ENCODE measurements at places on chromosomes 13 and 19.
A peak's percentile ranks its signal among the peaks of the same experiment; 100 is the strongest.

DNA sequence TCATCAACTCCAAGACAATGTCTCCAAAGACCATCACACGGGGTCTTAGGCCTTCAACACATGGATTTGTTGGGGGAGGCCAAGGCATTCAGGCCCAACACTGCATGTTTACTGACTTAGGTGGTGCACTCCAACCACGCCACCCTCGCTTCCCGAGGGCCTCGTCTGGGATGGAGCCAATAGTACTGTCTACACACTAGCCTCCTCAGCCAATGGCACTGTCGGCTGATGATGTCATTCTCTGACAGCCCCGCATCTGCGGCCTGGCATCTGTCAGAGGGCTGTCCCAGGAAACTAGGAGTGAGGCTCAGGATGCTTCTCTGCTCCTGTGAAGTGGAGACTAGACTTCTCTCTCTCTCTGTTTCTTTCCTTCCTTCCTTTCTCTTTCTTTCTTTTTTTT, 96.6 kb downstream of the TEX26 start:
- DNase-seq = no peak

GRCh38 chr19:38912600-38913514, 871 bp upstream of the CCER2 start:
- no peak for DNase-seq

GRCh38 chr13:103878891-103879605, 812.8 kb upstream of the SLC10A2 start:
- no peak for DNase-seq

GRCh38 chr19:17070912-17071311, 4.3 kb downstream of the HAUS8 start:
- DNase-seq = no peak

DNA sequence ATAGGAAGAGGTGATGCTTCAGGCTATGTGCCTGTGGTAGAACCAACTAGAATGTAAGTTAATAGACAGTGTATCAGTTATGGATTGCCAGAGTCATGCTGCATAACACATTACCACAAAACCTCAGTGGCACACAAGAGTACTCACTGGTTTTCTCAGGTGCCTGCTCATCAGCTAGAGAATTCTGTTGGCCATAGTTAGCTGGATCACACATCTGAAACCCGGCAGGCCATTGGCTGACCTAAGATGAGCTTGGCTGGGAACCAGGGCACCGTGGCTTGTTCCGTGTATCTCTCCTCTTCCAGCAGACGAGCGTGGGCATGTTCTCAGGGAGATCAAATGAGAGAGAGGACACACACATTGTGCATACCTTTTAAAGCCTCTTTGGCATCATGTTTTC, 76.7 kb downstream of the TEX26 start:
- DNase-seq = peak; percentile 27

- no peak for DNase-seq
Measured at GRCh38 chr13:101529422-101529821, 76.9 kb downstream of the ITGBL1 start.

DNA sequence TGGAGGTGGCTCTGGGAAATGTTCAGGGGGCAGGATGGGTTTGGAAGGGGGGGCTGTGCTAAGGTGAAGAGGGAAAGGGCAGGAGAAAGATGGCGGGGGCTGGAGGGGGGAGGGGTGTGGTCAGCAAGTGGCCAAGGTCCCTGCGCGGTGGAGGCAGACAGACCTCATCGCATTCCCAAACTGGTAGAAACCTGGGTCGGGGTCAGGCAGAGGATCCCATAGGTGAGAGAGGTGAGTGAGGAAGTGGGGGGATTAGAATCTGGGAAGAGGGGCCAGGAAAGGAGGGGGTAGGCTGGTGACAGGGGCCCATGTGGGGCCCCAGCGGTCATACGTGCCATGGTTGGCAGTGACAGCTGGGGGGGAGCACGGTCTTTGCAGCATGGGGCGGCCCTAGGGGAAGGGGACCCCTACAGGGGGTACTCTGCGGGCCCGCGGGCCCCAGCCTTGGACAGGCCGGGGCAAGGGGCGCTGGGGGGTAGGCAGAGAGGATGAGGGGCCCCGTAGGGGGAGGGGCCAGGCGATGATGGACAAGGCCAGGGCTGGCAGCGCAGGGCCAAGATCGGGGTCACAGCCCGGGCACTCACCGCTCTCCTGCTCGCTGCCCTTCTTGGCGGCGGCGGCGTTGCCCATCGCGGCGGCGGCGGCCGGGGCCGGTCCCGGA, 514 bp downstream of the PRKACA start:
- DNase-seq = peak; percentile 57

GRCh38 chr13:72757792-72758535, 23.7 kb downstream of the DIS3 start:
- DNase-seq = no peak

GRCh38 chr13:95524264-95524901, 28.1 kb upstream of the CLDN10 start:
- no peak for DNase-seq

DNA sequence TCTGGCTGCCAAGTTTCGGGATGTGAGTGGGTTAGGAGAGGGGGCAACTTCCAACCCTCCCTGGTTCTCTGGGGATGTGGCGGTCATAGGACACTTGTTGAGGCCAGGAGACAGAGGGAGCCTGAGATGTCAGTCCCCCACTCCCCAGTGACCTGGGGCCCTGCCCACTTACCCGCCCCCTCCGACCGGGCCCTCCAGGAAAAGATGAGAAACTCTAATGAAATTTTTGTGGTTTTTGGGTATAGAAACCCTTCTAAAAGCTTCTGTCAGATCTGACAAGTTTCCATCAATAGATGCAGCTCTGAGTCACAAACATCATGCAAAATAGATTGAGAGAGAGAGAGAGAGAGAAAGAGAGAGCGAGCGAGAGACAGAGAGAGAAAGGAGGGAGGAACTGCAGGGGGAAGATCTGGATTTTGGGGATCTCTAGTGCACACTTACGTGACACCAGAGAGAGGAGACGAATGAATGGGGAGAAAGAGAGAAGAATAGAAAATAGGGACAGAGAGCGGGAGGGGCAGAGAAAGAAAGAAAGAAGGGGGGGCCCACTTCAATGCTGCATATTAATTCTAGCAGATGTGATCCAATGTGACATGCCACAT, 94.0 kb downstream of the PTPRS start:
- DNase-seq = no peak

- DNase-seq = no peak
Measured at GRCh38 chr19:49201042-49201441, 43.5 kb downstream of the TRPM4 start.

DNA sequence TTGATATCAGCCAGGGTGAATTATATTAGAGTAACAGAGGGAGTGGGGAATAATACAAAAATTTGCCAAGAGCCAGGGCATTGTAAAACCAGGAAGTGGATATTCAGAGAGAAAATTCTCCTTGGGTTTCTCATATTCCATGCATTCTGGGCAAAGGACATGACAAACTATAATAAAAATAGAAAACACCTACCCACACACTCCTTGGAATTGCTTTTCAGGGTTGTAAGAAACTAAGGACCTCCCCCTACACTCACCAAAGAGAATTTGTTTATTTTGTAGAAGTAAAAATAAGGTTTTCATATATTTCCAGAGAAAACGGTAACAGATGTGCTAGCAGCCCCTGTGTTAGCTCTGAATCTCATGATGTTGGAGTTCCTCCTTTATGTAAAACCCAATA, 649.6 kb downstream of the SLITRK1 start:
- no peak for DNase-seq

GRCh38 chr13:73661687-73662425, 472.3 kb downstream of the KLF12 start:
- no peak for DNase-seq

- no peak for DNase-seq
Measured at GRCh38 chr13:76730220-76730619, 156.0 kb downstream of the KCTD12 start.

GRCh38 chr19:14333101-14333871, 48.0 kb upstream of the ADGRE5 start:
- peak; percentile 77 for DNase-seq

DNA sequence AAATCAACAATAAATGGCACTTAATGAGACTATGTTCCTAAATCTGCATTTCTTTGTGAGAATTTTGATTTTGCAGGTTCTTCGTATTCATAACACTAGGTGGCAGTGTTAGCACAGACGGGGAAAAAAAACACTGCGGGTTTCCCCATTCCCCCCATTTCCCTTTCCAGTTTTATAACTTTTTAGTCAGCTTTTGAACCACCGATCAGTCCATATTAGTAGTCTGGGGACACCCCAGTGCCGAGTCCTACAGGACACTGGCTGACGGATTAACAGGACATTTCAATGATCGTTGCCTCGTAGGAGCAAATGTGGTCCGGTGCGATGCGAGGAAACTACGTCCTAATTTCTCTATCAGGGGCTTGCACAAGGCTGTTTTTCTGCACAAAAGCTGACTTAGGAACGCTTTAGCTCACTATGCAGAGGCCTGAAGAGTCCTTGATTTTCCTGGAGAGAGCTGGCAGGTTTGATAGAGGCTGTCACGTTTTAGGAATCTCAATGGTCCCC, 234.3 kb downstream of the LMO7 start:
- peak; percentile 53 for DNase-seq
